ENCODE measurements at places on chromosomes 16 and 17. TPM values are rescaled to one million over a fixed set of nuclear protein-coding genes. Genes with fewer than 3 reads are reported as not detected.
A peak's percentile ranks its signal among the peaks of the same experiment; 100 is the strongest.

- no peak for DNase-seq
Measured at GRCh38 chr16:85900027-85900792, 1.2 kb downstream of the IRF8 start.

ACSM3 gene
- total RNA-seq = 5.1 TPM

GRCh38 chr17:44167181-44167861, 3.2 kb upstream of the ASB16 start:
- no peak for DNase-seq

TMEM106A gene
- total RNA-seq = 5.0 TPM

DNA sequence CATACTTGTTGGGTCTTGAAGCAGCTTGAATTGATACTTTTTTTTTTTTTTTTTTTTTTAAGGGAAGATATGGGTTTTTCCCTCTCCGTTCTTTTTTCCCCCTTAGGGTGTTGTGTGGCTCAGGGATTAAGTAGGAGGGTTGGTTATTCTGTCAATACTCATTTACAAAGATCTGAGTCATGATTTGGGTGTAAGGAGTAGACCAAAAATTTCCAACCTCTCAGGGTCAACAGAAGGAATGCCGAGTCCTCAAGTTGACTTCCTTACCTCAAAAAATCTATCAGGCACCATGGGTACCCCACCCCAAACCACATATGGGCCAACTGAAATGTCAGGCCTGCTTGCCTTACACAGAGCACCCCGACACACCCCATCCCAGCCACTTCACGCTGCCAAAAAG, 230.5 kb downstream of the CCDC182 start:
- DNase-seq = no peak

DNA sequence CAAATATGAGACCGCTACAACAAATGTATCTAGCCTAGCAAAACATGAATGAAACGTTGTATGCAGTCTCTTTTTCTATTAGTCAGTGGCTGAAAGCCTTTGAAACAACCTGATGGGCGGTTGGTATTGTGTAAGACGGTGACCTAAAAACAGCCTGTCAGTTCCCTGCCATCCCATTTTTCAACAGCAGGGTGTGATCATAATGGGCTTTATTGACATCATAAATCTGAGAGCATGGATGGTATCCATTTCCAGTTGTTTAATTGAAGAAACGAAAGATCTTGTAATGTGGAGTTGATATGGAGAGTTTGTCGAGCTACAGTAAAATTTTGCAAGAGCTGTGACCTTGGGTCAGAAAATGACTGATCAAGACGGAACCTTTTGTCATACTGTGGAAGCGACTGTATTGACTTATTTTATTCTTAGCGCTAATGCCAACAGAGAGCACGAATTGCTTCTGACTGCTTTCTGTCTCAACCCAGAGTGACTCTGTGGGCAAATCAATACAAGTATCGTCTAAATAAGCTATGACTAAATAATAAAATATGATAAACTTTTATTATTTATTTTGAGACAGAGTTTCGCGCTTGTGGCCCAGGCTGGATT, 12.3 kb upstream of the MEIOB start:
- DNase-seq = no peak

DNA sequence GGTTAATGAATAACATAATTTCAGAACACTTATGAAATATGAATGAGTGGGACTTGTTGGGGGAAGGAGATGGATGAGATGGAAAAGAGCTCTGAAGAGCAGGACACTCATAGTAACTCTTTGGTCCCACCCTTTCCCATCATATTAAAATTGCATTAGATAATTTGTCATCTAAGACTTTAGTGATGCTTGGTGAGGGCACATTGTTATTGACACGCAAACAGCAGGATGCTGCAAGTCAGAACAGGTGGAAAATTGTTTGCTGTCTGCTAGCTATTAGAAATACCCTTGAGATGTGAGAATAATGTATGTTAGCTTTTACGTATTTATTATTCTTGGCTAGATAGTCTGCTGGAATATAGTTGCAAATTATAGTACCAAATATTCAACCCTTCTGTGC, 75.7 kb downstream of the TANC2 start:
- no peak for DNase-seq

SLC6A2 gene
- 4.1 TPM for total RNA-seq

DNA sequence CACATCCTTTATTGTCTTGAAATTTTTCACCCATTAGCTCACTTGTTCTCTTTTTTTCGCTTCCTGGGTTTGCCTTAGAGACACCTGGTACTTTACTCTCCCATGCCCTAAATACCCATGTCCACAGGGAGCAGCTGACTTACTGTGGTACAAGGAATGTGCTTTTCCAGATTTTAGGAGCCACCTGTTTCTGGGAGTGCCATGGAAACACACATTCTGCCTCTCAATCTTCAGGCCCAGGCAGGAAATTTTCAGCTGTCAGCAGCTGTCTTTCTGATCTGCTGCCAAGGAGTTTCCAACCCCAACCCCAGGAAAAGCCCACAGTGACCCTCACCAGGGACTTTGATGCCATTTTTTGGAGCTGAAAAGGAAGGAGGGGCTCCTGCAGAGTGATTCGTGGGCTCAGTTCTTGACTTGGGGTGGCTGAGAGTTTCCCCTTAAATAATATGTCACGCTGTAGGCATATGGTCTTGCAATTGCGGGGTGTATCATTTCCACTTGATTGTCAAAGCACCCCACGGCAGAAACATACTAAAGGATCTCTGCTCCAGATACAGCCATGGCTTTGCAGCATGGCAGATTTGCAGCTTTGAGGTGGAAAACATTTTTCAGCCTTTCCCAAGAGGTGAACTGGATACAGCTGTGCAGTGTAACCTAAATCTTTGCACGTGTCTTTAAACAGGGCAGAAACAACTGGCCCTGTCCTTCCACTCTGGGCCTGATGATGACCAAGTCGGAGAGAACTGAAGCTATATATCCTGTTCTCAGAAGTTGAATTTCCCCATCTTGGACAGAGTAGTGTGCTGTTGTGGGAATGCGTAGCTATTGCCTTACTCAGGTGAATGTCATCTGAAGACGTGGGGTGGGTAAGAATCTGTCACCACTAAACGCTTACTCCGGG, 19.2 kb downstream of the RBFOX1 start:
- peak; percentile 32 for DNase-seq

HOXB4 gene
- 2.6 TPM for total RNA-seq

- DNase-seq = peak; percentile 17
Measured at GRCh38 chr16:57646388-57647039, 18.1 kb downstream of the ADGRG1 start.

DNA sequence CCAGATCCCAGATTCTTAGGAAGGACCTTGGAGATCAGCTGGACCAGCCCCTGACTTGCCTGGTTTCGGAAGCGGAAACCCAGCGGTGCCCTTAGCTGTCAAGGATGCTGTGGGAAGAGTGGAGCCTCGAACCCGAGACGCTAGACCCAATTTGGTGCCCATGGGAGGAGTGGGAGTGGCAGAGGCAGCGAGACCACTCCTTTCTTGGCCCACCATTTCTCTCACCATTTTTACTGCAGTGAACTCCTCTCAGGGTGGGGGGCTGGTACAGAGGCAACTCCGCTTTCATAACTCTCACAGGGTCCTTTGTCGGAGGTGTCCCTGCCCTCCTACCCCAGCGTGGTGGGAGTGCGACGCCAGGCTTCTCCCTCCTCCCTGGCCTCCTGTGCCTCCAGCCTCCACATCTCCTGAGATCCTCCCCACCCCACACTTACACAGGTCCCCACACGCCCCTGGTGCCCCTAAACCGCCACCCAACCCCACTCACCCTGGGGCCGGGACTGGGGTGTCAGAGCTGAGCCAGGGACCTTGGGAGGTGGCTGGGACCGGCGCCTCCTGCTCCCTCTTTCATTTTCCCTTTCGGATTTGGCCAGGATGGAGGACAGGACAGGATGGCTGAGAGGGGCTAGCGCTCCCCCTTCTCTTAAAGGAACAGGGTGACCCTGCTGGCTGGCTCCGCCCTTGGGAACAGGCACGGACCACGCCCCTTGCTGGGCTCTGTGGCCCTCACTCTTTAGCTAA, at the start of gene GJD3:
TSS of gene GJD3 (minus strand) at position 617 of the 741 bp plus-strand sequence. CDS start 922 bp downstream, outside the sequence.
- no peak for DNase-seq

DNA sequence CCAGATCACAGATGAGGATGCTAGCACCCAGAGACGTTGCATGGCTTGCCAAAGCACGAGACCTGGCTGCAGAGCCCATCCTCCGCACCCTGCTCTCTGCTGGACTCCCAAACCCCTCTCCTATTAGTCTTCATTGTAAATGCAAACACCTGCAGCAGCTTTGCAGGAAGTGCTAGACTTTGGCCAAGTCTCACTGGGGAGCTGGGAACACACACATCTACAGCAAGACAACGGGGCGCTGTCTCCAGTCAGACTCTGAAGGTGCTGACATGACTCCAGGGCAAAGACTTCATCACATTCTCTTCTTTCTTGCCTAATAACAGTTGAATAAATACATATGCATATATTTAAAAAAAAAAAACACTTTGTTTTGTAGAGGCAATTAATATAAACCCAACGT, 43.8 kb downstream of the CYTH1 start:
- DNase-seq = no peak

- no peak for DNase-seq
Measured at GRCh38 chr17:6496116-6496481, 51.8 kb downstream of the PIMREG start.

- no peak for DNase-seq
Measured at GRCh38 chr16:27379919-27380318, 22.1 kb upstream of the IL21R start.

RGS11 gene
- total RNA-seq = 2.4 TPM

DNA sequence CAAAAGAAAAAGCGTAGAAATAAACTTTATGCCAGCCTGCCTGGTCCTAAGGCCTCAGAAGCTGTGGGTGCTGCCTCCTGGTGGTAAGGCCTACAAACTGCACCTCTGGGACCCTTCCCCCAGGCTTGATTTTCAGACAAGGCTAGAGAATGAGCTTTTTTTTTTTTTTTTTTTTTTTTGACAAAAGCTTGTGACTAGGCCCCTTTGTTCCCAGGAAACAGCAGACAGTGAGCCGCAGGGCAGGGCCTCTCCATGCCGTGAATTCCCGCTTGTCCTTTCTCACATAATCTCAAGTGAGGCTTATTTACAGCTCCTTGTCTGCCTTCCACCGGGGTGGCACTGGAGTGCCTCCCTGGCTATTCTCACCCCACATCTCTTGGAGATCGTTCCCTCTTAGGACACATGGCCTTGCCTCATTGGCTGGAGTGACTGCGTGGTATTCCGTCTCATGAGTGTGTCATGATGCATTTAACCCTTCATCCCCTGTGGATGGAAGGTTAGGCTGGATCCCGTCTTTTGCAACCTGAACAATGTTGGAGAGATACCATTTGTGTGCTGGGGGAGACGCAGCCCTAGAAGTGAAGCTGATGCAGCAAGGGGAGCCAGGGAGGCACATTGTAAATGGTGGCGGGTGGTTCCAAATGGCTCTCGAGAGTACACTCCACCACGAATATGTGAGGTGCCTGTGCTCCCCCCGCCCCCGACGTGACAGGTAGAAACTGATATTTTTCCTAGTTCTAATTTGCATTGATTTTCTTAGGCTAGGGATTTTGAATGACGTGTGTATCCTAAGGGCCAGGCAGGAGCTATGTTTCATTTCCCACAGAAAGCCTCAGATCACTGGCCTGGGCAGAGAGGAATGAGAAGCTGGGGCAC, 49.6 kb downstream of the USP22 start:
- peak; percentile 78 for DNase-seq

- no peak for DNase-seq
Measured at GRCh38 chr17:27524594-27524993, 68.3 kb downstream of the KSR1 start.

GRCh38 chr16:47395733-47396498, 64.9 kb downstream of the ITFG1 start:
- DNase-seq = no peak

DNA sequence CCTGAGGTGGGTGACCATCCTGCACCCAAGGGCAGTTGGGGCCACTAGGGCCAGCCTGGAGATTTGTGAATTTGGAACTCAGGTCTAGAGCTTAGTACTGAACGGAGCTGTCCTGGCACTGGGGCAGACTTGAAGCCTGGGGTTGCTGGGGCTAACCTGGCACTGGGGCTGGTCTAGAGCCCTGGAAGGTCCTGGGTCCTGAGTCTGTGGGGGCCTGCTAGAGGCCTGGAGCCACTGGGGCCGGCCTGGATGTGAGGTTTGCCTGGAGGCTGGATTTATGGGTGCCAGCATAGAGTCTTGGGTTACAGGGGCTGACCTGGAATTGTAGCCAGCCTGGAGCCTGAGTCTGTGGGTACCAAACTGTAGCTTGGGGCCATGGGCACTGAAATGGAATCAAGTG, 1216.9 kb downstream of the CDH11 start:
- no peak for DNase-seq

TRIM72 gene
- 4.4 TPM for total RNA-seq

TMEM114 gene
- total RNA-seq = not detected

RNF43 gene
- total RNA-seq = 9.9 TPM

DNA sequence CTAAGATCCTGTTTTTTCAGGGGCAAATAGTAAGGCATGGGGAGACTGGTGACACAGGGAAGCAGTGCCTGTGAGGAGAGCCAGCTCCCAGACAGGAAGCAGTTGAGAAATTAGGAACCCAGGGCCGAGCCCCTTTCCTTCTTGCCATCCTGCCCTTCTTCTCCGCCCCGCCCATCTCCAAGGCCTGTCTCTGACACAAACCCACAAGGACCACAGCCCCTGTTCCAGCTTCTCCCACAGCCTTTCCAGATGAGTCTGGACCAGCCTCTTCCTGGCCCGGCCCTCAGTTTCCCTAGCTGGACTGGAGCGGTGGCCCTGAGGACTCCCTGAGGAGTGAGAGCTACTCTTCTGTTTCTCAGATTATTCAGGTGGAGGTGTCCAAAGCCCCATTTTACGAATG, 9.9 kb downstream of the CCDC102A start:
- DNase-seq = no peak

CLEC3A gene
- not detected for total RNA-seq

GRCh38 chr16:27175888-27176287, 27.4 kb upstream of the KDM8 start:
- DNase-seq = no peak

- no peak for DNase-seq
Measured at GRCh38 chr16:14302031-14302398, 230.9 kb downstream of the MRTFB start.

- DNase-seq = no peak
Measured at GRCh38 chr17:79626156-79626890, 15.5 kb upstream of the RBFOX3 start.

DNA sequence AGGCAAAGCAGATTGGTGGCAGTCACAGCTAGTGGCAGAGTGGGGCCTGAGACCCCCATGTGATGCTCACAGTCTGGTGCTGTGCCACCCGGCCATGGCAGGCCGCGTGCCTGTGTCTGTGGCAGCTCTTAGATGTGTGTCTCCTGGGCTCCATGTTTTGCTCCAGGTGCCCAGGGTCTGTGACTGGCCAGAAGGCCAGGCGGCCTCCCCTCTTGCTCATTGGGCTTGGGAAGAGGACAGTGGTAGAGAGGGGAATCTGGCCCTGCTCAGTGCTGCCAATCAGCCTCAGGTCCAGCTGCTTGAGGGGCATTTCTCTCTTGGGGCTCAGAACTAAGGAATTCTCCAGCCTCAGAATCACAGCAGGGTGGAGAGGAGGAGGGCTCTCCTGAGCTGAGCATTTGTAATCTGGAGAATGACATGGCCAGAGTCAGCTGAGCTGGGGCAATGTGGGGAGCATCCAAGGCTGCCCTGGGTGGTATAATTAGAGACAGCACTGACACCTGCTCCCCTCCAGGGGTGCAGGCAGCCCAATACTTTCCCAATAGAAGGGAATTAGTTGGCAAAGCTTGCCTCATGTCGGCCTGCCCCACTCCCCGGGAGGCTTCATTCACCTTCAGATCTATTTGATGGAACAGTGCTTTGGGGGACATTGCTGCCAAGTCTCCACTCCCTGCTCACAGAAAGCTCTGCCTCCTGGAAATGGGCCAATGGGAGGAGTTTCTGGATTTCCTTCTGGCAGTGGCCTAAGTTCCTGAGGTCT, 2.7 kb upstream of the LASP1NB start:
- DNase-seq = peak; percentile 51

GRCh38 chr16:63458846-63459245, 1422.6 kb upstream of the CDH8 start:
- DNase-seq = no peak

GRCh38 chr17:80605326-80606066, 60.9 kb downstream of the RPTOR start:
- no peak for DNase-seq
